Activated T-cell treated with anti-CD3 and anti-CD28 coated beads, Interleukin-2, amount 50 U/mL, for 4 hours (primary cell): ENCODE measurements at places on chromosomes 13 and 19.

- no peak for DNase-seq
Observed at GRCh38 chr13:35894636-35895035, 236.5 kb downstream of the DCLK1 start.

- no peak for DNase-seq
Observed at GRCh38 chr19:30167976-30168635, 204.1 kb upstream of the ZNF536 start.

- peak; percentile 87 for DNase-seq
Observed at GRCh38 chr19:41144403-41144802, 30.2 kb downstream of the CYP2F1 start.

- peak; percentile 33 for DNase-seq
Observed at GRCh38 chr19:18611327-18612050, 1.2 kb upstream of the TMEM59L start.

DNA sequence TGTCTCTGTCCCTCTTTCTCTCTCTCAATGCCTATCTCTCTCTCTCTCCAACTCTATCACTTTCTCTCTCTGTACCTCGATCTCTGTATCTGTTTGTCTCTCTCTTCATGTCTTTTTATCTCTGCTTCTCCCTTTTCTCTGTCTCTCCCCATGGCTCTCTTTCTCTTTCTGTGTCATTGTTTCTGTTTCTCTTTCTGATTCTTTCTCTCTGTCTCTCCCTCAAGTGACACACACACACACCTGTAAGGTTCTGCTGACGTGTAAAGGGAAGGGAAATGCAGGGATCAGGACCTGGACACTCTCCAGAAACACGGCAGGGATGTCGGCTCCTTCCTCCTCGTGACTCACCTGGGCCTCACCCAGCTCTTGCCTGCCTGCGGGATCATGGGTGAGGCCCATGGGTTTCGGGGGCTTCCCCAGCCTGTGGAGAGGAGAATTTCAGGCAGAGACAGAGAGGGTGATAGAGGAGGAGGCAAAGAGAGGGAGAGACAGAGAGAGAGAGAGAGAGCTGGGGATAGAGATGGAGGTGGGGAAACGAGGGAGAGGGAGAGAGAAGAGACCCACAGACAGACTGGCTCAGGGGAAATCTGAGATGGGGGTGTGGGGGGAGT is 5.4 kb upstream of the PLAUR start:
- DNase-seq, result no peak

DNA sequence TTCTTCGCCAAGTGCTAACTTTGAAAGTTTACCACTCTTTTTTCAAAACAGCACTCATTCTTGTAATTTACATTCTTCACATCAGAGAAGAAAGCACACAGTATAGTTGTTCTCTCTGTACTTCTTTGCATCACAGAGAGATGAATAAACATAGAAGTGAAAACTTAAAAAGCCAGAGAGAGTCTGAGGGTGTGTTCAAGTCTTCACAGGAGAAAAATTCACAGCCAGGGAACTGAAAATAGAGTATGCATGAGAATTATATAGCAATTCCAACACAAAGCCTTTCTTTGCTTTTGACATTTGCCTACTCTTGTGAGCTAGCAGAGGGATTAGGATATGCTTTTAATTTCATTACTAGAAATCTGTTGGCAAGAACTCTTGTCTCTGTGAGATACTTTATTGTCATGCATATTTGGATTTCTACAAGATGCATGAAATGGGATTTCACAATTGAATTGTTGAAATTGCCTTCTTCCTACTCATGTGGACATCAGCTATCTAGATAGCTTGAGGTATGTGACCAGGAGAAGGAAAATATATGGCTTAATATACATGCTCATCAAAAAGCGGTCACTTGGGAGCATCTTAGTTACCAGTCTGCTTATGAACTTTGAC is 166.1 kb downstream of the SLC7A1 start:
- no peak for DNase-seq

DNA sequence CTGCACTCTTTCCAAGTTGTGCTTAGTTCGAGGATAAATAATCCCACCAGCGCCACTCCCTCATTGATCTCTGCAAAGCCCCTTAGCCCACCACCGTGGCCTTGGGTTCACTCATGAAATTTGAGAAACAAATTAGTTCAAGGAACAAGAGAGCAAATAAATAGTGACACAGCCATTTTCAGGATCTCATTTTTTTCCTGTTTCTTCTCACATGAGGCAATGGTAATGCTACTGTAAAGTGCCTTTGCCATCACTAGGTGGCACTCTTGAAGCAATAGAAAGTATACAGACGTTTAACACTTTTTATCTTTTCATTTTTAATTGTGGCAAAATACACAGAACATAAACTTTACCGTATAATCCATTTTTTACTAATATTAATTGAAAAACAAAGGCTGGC is 76.8 kb upstream of the ZNF835 start:
- DNase-seq, result no peak

DNA sequence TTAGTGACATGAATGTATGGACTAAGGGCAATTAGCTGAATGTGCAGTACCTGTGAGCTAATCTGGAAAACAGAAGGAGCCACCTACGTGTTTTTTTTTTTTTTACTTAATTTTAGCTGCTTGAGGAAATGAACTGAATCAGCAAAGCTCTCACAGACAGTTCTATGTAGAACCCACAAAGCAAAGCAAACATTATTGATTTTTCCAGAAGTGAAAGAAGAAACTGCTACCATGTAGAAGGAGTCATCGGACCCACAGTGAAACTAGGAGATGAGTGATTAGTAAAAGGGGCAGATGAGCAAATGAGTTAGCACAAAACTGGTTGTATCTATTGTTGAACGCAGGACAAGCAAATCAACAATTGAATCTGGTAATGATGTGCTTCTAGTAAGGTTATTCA is 94.1 kb upstream of the SLC7A1 start:
- DNase-seq, result no peak

DNA sequence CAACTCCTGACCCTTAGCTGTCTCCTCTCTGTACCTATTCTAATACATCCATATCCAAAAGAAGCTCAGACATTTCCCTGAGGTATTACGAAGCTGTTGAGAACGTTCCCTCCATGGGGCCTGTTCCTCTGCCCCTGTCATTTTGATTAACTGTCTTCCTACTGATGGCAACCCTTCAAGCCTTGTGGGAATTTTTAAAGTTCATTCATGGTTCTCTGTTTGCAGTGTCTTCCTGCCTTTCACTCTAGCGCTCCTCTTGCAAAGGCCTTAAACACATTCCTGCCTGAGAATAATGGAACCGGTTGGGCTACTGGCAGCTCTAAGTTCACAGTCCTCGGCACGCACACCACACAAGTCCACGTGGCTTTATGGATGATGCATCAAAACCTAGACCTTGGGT is 66.1 kb downstream of the LHFPL6 start:
- DNase-seq, result no peak

- DNase-seq, result no peak
Observed at GRCh38 chr13:48594096-48594815, 59.5 kb upstream of the CYSLTR2 start.

DNA sequence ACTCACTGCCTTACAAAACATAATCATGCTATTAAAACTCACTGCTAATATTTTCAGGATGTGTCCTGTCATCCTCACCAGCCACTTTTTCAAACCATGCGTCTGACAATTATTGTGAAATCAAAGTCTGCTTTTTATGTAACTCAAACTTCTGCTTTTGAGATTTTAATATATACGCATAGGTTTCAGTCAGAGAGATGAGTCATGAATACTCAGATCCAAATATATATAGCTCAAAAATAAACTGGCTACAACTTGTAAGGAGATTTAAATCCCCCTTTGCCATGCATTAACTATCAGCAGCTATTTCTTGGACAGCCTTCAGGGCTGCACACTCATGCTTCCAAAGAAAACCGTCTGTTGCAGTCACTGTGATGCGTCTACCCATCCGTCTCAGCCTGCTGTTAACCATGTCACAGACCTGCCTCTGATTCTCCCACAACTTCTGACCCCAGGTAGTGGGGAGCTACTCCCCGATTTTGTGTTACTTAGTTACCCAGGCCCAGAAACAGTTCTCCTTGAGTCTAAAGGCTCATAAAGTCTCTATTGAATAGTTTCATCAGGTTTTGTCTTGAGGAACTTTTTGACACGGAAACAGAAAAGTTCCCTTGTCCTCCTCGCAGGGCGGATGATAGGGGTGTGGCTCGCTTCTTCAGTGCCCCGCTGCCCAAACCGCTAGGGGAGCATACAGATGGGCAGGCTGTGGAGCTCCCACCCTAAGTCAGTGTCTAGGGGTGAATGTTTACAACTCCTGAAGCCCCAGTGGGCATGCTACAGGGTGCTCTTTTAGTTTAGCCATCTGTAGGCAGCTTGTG is 33.8 kb upstream of the SGCG start:
- no peak for DNase-seq

GRCh38 chr19:44808463-44809371 is at the start of gene BCAM:
TSS of gene BCAM (plus strand) at chr19:44809103. CDS start at chr19:44809125, 22 bp downstream.
- DNase-seq, result no peak

- DNase-seq, result no peak
Observed at GRCh38 chr19:58480481-58480830, 4.3 kb downstream of the ZNF446 start.

GRCh38 chr19:43780706-43781525 is at the start of gene KCNN4:
TSS of gene KCNN4 (minus strand) at chr19:43780973. CDS start at chr19:43780861, 112 bp downstream.
- DNase-seq, result peak; percentile 53

GRCh38 chr13:29472332-29472961 is 123.0 kb downstream of the SLC7A1 start:
- DNase-seq, result peak; percentile 33

GRCh38 chr13:93715866-93716265 is 489.3 kb downstream of the GPC6 start:
- DNase-seq, result no peak

GRCh38 chr13:20714563-20715329 is 11.2 kb downstream of the IL17D start:
- DNase-seq, result no peak

- no peak for DNase-seq
Observed at GRCh38 chr13:19967621-19968020, 9.1 kb downstream of the ZMYM2 start.

- no peak for DNase-seq
Observed at GRCh38 chr13:27922883-27923612, 3.2 kb downstream of the PDX1 start.
